ENCODE measurements at places on chromosomes 12 and 14.

DNA sequence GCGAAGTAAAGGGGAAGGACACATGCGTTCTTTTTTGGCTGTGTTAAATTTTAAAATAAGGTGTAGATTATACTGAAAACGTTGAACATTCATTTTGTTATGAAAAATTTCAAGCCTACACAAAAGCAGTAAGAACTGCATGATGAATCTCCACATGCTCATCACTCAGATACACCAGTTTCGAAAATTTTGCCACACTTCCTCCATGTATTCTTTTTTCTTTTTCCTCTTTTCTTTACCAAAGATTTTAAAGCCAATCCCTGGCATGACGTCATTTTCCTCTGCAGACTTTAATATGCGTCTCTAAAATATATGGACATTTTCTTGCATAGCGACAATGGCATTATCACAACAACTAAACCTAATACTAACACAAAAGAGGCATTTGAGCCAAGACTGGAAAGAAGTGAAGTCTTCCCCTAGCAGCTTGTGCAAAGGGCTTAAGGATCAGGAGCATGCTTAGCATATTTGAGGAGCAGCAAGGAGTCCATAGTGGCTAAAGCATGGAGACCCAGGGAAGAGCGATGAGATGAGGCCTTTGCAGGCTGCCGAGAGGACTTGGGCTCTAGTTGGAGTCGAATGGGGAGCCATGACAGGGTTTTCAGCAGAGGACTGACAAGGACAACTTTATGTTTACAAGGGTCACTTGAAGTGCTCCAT, 111.9 kb downstream of the ERC1 start:
- no peak for DNase-seq

GRCh38 chr12:84507956-84508850, 404.4 kb downstream of the SLC6A15 start:
- DNase-seq, result no peak

DNA sequence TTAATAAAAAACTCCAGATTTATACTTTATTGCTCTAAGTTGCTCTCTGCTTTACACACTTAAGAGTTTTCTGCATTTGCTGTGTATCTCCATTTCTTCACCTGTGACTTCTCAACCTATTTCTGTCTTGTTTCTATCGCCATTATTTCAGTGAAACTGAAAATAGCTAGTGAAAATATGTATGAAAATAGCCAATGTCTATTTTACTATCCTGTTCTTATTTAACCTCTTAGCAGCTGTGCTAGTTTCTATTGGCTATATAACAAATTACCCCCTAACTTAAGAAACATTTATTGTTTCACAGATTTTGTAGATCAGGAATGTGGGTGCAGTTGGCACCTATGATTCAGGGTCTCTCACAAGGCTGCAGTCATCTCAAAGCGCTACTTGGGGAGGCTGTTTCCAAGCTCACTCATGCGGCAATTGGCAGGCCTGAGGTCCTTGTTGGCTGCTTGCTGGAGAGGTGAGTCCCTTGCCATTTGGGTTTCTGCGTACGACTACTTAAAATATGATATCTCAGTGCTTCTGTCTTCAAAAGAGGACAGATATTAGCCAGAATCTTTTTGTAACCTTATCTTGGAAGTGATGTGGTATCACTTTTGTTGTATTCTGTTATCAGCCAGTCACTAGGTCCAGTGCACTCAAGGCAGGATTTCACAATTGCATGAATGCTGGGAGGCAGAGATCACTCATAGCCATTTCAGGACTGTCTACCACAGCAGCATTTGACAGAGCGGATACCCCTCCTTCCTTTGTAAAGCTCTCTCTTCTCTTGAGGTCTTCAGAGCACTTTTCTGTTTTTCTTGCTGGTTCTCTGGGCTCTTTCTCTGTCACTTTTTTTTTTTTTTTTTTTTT, 7.2 kb downstream of the ERC1 start:
- DNase-seq, result no peak

GRCh38 chr14:88276923-88277596, 46.0 kb downstream of the KCNK10 start:
- DNase-seq, result no peak

DNA sequence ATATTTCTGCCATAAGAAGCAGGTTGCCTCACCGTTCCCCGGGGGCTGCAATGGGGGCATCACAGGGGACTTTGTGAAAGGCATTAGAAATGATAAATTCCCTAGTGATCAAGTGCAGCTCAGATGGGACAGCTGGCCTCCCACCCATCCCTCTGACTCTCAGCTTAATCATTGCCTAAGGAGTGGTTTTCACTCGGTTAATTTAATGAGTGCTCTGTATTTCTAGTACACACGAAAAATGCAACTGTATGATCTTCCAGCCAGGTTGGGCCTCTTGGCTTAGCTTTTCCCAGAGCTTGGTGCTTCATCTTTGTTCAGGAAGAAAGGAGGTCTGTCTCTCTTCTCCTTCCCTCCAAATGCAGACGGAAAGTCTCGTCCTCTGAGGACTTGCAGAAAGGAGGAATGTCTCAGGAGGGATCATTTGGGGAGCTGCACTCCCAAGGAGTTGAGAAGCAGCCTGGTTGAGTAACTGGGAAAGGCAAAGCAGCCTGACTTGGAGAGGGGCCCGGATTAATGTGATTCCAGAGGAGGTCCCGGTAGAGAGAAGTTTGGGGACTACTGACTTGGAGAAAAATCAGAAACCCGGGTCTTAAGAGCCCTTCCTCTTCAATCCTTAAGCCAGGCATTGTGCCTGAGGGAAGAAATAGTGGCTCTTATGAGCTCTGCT, 7.2 kb downstream of the CD9 start:
- no peak for DNase-seq

DNA sequence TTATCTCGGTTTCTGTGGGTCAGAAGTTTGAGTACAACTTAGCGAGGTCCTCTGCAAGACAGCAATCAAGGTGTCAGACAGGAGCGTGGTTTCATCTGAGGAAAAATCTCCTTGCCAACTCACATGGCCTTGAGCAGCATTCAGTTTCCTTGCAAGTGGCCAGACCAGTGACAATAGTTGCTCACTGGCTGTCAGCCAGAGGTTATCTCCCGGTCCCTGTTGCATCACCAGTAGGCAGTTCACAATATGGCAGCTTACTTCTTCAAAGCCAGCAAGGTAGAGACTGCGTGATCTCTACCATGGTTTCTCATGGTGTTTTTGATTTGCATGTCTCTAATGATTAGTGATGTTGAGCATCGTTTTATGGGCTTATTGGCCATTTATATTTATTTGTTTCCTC, 143.8 kb upstream of the DAAM1 start:
- no peak for DNase-seq

GRCh38 chr14:33525626-33526025, 425.2 kb downstream of the EGLN3 start:
- DNase-seq, result no peak

GRCh38 chr12:61365001-61365400, 895.2 kb upstream of the USP15 start:
- no peak for DNase-seq

- no peak for DNase-seq
Measured at GRCh38 chr12:67578976-67579661, 69.4 kb upstream of the DYRK2 start.

Measured in CD4-positive, CD25-positive, alpha-beta regulatory T cell (primary cell).